ENCODE measurements at places on chromosomes 2 and 18.

DNA sequence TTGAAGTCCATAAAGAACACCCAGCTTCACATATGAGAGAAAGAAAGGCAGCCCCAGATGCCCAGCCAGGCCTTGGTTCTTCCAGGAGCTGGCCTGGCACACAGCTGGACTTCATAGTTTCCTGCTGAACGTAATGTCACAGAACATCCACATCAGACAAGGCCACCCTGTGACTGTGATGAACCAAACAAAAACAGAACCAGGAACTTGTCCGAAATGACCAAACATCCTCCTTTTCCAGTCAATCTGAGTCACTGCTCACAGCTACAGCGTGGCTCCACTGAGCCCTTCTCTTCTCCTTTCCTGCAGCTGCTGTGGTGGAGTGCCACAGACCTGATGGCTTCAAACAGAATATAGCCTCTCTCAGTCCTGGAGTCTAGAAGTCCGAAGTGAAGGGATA lies 45.4 kb upstream of the PAPOLG start:
- no peak for DNase-seq

- no peak for DNase-seq
Measured at GRCh38 chr2:132549935-132550670, 119.9 kb downstream of the LYPD1 start.

DNA sequence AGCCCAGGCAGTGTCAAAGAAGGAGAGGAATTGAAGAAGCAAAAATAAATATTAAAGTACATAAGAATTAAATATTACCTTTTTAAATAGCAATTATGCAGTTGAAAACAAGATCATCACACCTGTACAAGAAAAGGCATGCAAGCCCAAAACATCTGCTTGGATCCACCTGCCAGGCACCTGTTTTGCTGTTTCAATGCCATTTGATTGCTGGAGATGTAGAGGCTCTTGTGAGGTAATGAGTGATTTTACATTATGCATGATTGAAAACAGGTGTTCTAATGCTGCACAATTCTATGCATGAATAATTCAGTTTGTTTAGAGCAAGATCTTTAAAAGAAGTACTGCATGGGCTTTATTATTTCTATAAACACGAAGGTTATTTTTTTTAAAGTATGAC lies 700.6 kb upstream of the ZEB2 start:
- DNase-seq = no peak

- DNase-seq = no peak
Measured at GRCh38 chr2:20594957-20595356, 55.9 kb downstream of the HS1BP3 start.

All from stimulated activated CD8-positive, alpha-beta memory T cell treated with anti-CD3 and anti-CD28 coated beads, Interleukin-4, amount 100 ng/mL, for 1 hour (primary cell).